ENCODE measurements at places on chromosomes 3 and 15. TPM values are rescaled to one million over a fixed set of nuclear protein-coding genes. Genes with fewer than 3 reads are reported as not detected.

DNA sequence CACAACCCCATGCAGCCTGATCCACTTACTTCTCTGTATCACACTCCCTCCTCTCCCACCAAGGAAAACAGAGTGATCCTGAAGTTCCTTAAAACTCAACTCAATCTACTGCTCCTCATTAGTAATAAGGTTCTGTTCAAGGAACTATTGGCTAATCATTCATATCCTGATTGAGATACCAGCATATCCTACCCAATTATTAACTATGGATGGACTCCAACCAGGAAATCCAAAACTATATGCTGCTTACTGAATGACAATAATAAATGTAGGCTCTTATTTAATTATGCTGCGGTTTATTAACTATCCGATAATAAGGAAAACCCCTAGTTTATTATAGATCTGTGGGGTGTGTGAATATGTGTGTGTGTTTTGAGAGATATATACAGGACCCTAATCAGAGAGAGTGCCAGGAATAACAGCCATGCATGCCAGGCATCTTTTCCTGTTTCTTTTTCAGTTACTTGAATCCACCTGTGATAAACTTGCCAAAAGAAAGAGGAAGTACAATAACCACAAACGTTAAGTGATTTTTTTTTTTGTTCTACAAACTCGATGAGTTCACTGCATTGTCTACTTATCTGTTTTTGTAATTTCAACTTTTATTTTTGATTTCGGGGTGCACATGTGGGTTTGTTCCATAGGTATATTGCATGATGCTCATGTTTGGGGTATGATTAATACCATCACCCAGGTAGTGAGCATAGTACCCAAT, 1031.7 kb upstream of the CFAP20DC start:
- DNase-seq = no peak

ROPN1 gene
- not detected for total RNA-seq

GRCh38 chr3:64792445-64792844, 104.6 kb upstream of the ADAMTS9 start:
- DNase-seq = no peak

GRCh38 chr3:114408736-114409670, 115.2 kb downstream of the TIGIT start:
- no peak for DNase-seq

DNA sequence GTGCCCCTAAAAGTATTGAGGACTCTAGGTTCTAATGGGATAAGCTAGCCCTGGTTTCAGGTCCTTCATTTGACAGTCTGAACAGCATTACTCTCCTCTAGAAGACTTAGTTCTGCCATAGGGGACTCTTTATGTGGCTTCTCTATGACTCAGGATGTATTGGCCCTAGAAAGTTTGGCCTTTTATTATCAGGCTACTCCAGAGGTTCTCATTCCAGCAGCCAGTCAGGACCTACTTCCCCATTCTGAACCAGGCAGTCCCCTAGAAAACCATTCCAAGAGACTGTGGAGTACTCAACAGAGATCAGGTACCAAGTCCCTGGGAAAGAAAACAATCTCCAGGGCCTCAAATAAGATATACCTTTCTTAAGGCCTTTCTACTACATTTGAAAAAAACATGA, 157.9 kb upstream of the TSPAN3 start:
- no peak for DNase-seq

- DNase-seq = no peak
Observed at GRCh38 chr15:77446840-77447390, 26.2 kb downstream of the HMG20A start.

DNA sequence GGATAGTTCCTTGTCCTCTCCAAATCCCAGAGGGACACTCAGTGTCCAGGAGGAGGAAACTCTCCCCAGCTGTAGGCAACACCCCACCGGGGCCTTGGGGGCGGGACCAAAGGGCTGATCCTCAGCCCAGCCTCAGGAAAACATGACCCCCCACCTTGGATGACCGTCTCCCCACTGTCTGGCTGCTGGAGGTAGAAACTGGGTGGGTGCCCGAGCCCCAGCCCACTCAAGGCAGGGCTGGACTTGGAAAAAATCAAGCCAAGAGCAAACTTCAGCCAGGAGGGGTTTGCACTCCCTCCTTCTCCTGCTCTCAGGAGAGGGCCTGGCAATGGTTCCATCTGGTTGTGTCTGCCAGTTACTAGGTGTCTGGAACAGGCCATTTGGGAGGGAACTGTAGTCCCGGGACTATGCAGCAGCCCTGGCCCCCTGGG, 3.6 kb upstream of the RASL12 start:
- DNase-seq = no peak
